ENCODE measurements at places on chromosomes 6 and 20.

GRCh38 chr6:168499045-168499650 lies 58.2 kb downstream of the SMOC2 start:
- DNase-seq = no peak

DNA sequence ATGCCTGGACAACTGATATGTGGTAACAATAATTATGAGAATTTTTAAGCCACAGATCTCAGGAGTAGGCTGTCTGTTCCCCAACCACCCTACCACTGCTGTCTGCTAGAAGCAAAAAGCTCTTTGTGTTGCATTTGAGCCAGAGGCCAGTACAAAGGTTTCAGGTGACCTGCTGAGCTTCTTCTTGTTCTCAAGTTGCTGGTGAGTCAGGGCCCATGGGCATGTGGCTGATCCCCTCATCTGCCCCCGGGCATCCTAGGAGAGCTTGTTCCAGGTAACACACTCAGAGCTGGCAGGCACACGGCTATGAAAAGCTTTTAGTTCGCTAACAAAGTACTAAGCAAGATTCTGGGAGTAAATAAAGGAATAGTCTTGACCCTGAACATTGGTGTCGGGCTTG lies 285.3 kb downstream of the CDC5L start:
- DNase-seq = no peak

- no peak for DNase-seq
These were observed 30.5 kb downstream of the MUC22 start for GRCh38 chr6:31040801-31041200.

- no peak for DNase-seq
These were observed 296.7 kb downstream of the CDH26 start for GRCh38 chr20:60254901-60255411.

DNA sequence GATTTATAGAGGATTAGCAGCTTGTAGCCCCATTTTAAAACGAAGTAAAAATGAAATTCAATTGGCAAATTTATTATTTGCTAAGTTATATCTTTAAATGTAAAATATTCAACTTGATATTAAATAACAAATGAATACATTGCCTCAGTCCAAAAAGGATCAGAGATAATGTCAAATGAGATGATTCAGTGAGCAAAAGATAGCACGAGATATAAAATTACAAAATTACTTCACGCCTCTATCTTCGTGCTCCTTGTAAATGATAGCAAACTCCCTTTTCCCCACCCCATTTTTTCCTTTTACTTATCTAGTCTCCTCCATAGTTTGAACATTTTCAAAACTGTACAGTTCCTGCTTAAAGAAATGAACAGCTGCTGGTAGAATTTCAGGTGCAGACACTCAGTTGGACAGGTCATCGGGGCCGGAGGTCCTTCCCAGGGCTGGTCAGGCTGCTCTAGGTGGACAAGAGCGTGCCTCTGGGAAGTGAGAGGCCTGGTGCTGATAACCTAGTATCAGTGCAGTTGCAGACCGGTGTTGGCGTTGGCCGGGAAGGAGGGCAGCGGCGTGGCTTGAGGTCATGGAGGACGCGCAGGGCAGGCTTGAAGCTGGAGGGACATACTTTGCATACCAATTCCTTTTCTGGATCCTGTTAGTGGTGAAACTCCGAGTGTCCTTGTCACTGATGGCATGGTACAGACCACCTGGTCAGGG lies 83.9 kb downstream of the CDC5L start:
- no peak for DNase-seq

DNA sequence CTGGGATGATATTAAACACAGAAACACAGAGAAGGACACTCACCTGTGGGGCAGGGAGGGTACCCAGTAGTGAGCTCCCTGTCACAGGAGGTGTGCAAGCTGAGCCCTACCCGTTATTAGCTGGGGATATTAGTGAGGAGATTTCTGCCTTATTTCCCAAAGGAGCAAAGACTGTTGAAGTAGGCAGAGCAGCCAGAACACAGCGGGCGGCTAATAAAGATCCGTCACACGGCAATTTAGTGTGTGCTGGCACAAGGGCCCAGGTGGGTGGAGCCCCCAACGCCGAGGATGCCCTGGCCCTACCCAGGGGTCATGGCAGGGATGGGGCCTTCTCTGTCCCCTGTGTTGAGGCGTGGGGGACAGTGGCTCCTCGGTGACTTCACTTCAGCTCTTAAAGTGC lies 8.3 kb downstream of the VSTM2L start:
- DNase-seq = no peak

DNA sequence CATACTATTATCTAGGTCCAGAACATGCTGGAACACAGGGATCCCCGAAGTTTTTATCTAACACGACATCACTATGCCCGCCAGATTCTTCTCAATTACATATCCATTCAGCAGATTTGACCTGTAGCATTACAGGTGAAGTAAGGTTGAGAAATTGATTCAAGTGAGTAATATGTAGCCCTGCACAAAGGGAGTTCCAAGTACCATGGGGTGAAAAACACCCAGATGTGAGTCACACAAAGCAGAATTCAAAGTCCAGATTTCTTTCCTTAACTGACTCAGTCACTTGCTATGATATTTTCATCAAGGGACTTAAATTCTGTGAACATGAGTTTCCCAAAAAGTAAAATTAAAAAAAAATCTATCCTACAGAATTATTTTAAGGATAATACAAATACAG lies 655.4 kb upstream of the PTCHD4 start:
- no peak for DNase-seq
